ENCODE measurements at places on chromosomes 3 and 15. TPM values are rescaled to one million over a fixed set of nuclear protein-coding genes. Genes with fewer than 3 reads are reported as not detected.

GRCh38 chr15:48636511-48636910 is 9.0 kb downstream of the FBN1 start:
- DNase-seq, result no peak

DNA sequence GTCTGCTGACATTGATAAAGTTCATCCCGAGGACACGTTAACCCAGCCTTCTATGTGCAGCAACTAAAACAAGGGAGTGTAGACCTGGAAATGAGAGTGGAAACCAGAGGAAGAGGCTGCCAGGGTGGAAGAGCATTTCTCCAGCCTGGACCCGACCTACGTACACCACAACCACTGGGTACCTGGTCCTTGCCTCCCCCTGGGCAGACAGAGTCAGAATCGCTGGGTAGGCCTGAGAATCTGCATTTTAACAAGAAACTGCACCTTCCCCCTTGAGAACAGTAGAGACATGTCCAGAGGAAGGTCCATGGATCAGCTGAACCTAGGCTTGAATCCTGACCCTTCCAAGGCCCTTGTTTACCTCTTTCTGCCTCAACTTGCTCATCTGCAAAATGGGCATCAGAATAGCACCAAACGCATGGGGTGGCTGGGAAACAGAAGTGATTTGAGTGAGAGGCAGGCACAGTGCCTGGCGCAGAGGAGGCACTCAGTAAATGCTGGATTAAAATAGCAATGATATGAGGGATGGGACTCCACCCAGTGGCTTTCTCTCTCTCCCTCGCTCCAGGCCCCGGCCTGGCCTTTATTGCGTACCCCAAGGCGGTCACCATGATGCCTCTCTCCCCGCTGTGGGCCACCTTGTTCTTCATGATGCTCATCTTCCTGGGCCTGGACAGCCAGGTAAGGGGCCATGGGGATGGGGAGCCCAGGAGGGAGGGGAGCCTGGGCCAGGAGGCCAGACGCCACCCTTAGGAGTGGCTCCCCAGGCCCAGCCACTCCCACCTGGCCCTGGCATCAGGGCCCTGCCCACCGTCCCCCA is 66.9 kb upstream of the SLC6A1 start:
- no peak for DNase-seq

DNA sequence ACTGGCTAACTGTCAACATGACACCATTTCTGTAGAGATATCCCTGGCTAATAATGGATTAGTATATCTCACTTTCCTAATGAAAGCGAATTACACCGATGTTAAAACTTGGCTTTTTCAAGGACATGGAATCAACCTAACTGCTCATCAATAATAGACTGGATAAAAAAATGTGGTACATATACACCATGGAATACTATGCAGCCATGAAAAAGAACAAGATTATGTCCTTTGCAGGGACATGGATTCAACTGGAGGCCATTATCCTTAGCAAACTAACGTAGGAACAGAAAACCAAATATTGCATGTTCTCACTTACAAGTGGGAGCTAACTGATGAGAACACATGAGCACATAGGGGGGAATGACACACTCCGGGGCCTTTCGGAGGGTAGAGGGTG is 62.6 kb downstream of the ZIC1 start:
- no peak for DNase-seq

DNA sequence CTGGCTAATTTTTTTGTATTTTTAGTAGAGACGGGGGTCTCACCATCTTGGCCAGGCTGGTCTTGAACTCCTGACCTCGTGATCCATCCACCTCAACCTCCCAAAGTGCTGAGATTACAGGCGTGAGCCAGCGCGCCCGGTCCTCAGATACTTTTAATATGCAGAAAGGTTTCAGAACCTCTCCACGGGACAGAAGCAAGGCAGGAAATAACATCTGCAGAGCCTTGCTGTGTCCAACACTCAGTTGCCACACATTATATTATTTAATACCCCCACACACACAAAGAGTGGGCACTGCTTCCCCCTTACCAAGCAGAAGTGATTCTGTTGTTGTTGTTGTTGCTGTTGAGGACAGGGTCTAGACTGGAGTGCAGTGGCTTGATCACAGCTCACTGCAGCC is 28.0 kb downstream of the OSBPL10 start:
- no peak for DNase-seq

DNA sequence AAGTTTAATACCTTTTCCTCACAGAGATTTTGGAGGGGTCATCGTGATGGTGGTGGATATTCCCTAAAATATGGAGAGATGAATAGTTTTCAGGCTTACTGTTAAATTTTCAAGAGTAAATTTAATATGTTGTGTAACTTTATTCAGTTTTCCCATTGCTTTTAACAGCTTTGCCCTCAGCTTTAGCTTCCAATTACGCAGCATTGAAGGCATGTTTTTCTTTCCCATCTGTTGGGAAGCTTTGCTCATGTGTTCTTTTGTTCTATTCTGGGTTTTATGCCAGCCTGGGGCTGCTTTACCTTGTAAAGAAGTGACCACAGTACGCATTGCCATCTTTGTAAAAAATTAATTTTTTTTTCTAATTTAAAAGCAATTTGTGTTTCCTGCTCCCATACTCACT is 151.5 kb downstream of the B3GALNT1 start:
- DNase-seq, result no peak

DNA sequence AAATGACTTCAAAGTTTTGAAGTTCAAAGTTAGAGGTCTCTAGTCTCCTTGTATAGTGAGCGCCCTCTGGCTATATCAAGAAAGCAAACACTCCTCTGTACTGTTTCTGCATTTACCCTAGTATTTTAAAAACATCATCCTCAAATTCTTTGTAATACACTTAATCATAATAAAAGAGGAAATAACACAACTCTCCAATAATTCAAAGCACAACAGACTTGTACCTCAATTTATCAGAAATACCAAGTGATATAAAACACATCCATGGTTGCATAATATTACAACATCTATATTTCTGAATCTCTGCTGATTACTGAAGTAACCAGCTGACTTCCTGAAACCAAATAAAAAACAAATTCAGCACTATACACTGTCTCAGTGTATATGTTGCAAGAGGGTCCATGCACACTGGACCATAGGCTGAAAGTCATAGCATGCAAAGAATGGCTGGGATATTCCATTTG is 12.5 kb downstream of the PLOD2 start:
- no peak for DNase-seq

- no peak for DNase-seq
These were observed 280.4 kb downstream of the KLF13 start for GRCh38 chr15:31606931-31607497.

DNA sequence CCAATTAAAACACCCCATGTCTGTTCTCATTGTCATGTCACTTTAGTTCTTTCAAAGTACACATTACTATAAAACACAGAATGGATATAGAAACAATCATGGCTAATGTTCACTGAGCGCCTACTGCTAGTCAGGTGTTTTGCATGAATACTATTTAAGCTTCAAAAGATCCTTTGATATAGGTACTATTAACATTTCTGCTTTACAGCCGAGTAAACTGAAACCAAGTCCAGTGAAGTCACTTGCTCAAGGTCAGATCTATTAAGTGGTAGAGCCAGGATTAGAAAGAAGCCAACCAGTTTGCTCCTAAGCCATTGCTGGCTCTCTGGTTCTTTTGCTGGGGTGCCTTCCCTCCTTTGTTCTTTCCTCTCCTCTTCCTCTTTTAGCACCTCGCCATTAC is 32.4 kb upstream of the NMNAT3 start:
- no peak for DNase-seq

DNA sequence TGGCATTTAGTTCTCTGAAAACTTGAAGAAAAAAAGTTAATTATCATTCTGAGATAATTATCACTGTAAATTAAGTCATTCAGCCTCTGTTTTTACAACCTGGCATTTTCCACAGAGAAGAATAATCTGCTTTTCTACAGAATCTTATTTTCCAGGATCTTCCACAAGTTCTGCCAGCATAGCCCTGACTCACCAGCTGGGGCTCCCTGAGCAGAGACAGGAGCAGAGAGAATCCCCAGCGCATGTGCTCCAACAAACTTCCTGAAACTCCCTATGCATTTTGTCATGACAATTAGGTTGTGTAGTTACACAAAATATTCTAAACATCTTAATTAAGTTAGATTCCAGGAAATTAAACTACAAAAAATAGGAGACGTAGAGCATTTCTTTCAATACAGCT is 32.1 kb upstream of the TMEM207 start:
- no peak for DNase-seq

Gene BCL2A1
- 67.2 TPM for total RNA-seq

Gene DNAH12
- total RNA-seq, result 0.26 TPM

Gene GOLGA8Q
- 1.1 TPM for total RNA-seq

GRCh38 chr3:2468816-2469215 is 370.1 kb downstream of the CNTN4 start:
- DNase-seq, result no peak

- DNase-seq, result no peak
These were observed 104.7 kb upstream of the SETMAR start for GRCh38 chr3:4198491-4198890.

DNA sequence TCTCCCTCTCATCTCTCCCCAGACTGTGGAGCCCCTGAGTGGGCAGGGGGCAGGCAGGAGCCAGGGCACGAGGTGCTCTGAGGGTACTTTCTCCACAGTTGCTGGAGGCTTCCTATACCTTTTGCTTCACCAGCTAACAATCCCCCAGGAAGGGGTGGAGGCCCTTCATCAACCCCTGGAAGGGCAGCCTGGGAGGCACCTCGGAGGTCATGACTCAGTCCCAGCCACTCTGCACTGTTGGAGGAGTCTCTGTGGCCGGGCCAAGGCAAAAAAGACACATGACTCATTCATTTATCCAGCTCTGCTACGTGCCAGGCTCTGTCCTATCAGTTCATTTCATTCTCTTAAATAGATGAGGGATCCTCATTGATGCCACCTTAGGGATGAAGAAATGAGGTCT is 15.6 kb upstream of the KY start:
- DNase-seq, result no peak
